ENCODE measurements at places on chromosomes 5 and 9.

- no peak for DNase-seq
Measured at GRCh38 chr9:77588271-77588937, 59.7 kb downstream of the GNA14 start.

DNA sequence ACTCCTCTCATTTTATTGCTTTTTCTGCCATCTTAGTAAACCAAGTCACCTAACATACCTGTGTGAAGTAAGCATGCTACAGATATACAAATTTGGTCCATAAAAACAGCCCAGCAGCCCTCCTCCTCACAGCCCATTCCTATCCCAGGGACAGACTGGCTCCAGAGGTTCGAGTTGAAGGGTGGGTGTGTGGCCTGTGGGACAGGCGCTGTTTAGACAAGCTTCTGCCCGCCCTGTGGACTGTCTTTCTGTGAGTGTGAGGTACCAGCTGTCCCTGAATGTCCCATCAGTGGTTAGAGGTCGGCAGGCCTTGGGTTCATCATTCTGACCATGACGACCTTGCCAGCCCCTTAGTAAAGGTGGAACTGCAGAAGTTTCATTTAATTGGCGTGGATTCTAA is 82.0 kb downstream of the WNK2 start:
- DNase-seq: peak; percentile 40

DNA sequence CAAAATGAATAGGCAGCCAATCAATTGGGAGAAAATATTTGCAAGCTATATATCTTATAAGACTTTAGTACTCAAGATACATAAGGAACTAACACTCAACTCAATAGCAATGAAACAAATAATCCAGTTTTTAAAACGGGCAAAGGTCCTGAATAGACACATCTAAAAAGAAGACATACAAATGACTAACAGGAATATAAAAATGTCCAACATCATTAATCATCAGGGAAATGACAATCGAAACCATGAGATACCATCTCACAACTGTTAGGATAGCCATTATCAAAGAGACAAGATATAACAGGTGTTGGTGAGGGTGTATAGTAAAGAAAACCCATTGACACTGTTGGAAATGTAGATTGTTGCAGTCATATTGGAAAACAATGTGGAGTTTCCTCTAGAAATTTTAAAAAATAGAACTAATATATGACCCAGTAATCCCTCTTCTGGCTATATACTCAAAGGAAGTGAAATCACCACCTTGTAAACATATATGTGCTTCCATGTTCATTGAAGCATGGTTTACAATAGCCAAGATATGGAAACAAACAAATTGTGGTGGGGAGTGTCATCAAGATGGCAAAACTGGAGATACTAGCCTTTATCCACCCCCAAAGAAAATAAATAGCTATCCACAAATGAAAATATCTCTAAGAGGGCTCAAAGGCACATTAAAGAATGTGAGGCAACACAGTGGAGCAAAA is 13.9 kb upstream of the BTNL3 start:
- DNase-seq: no peak

GRCh38 chr5:75281716-75282465 is 45.2 kb upstream of the ANKRD31 start:
- DNase-seq: no peak

GRCh38 chr5:107359033-107359915 is 311.5 kb downstream of the EFNA5 start:
- DNase-seq: no peak

- no peak for DNase-seq
Measured at GRCh38 chr9:19201899-19202891, 28.3 kb upstream of the DENND4C start.

GRCh38 chr9:76887003-76887821 is 18.7 kb downstream of the PRUNE2 start:
- no peak for DNase-seq

DNA sequence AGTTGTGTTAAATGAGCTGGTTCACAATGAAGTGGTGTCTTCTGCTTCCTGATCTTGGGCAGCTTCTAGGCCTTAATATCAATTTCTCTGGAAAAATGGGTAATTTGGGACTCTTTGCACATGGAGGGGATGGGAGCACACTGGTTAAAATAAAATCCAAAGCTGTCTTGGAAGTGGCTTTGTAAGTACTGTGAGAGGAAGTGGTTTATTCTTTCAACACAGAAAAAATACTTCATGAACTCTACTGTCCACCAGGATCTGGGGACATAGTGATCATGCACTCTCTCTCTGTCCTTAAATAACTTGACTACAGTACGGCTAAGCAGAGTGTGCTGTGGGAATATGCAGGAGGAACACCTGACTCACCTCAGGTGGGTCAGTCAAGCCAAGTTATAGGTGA is 2.4 kb downstream of the PCYOX1L start:
- DNase-seq: no peak

GRCh38 chr9:109168170-109168569 is 1.1 kb upstream of the FRRS1L start:
- DNase-seq: no peak

DNA sequence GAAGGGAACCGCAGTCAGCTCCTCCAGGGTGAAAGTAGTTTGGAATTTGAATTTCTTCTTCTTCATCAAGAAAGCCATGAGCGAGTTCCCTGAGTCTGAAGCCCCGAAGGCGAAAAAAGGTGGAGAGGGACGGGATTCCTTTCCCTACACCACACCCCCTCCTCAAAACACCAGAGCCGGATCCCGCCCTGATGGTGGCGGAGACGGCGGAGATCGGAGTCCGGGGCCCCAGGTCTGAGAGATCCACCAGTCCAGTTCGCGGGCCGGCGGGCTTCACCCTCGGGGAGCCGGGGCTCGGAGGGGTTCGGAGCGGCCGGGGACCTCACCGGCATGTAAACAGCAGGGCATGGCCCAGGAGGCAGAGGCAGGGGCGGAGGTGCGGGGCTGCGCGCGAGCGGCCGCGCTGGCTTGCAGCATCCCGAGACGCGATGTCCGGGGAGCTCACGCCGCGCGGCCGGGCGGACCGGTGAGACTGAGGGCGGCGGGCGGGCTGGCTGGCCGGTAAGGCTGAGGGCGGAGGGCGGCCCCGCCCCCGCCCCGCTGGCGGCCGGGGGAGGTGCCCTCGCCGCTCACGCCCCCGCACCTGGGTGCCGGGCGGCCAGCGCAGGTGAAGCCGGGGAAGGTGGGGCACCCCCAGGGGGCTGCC is 606 bp downstream of the EEIG1 start:
- no peak for DNase-seq

DNA sequence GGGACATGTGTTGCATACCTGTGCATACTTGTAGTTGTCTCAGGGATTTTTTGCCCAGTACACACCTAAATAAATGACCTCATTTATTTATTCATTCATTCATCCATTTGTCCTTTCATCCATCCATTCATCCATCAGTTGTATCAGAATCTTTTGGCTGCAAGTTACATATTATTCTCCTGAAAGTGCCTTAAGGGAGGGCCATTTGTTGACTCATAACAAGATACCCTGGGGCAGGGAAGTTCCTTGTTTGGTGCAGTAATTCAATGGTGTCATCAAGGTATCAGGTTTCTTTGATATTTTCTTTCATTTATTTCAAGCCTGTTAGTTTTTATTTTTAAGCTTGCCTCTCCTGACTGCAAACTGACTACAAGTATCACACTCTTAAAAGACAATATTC is 597.9 kb upstream of the TLE4 start:
- DNase-seq: no peak

GRCh38 chr9:116275418-116276195 is 122.0 kb downstream of the PAPPA start:
- no peak for DNase-seq

DNA sequence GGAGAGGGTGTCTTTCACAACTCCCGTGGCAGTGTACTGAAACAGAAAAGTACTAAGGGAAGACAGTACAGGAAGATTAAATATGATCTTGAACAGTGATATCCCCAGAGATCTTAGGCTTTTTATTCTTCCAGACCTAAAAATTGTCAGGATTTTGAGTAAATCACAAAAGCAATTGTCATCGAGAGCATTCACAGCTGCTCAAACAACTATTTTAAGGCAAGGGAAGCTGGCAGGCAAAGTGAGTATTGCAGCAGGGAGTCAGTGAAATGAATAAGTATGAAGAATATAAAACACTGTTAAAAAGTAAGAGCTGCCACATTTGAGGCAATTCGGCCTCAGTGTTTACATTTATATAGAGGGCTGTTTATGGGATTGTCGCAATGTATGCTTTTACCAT is 479.0 kb downstream of the CAAP1 start:
- DNase-seq: no peak

GRCh38 chr5:6753851-6754250 is 40.6 kb downstream of the TENT4A start:
- DNase-seq: no peak

GRCh38 chr9:96522366-96522765 is 72.4 kb downstream of the HABP4 start:
- DNase-seq: no peak

- no peak for DNase-seq
Measured at GRCh38 chr9:11946531-11946930, 746.7 kb upstream of the TYRP1 start.

DNA sequence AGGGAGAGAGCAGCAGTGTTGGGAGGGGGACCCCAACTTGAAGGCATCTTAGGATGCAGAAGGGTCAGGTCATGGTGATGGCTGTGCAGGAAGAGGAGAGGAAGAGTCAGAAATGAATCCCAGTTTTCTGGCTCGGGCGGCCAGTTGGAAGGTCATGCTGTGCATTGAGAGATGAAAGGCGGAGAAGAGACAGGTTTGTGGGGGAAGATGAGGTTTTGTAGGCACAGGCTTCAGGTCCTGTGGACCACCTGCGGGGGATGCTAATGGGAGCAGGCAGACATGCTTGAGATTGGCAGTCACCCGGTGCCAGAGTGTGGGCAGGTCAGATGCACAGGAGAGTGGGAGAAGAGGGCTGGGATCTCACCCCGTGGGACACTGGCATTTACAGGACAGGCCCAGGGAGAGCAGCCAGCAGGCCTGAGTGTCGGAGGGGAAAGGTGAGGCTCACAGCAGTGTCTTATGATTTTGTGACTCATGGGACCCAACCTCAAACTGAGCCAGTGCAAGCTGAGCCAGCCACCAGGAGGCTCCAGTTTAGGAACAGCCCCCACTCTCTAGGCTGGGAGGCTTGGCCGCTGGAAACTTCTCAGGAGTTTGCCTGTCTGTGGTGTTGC is 17.5 kb downstream of the STXBP1 start:
- no peak for DNase-seq

- peak; percentile 77 for DNase-seq
Measured at GRCh38 chr5:150512368-150512747, 4.4 kb downstream of the NDST1 start.

- no peak for DNase-seq
Measured at GRCh38 chr5:135834639-135835529, at the start of gene SLC25A48. Gene SLC25A48 (plus strand): TSS chr5:135834663. CDS start chr5:135834848, 185 bp downstream.

DNA sequence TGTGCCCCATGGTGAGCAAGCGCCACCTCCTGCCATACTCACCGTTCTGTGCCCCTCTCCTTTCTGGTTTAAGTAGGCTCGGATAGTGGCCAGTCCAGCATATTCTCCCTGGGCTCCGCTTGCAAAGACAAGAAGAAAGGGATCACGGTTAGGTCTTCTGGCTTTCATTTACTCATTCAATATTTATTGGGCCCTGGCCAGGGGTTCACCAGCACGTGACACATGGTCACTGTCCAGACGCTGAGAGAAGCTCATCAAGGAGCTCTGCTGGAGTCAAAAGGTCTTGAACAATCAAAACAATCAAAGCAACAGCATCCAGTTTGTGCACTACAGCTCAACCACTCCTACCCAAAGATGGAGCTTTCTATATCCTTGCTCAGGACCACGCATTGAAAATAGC is 80.2 kb downstream of the GLDC start:
- no peak for DNase-seq

- no peak for DNase-seq
Measured at GRCh38 chr5:120394259-120394658, 69.8 kb upstream of the PRR16 start.

DNA sequence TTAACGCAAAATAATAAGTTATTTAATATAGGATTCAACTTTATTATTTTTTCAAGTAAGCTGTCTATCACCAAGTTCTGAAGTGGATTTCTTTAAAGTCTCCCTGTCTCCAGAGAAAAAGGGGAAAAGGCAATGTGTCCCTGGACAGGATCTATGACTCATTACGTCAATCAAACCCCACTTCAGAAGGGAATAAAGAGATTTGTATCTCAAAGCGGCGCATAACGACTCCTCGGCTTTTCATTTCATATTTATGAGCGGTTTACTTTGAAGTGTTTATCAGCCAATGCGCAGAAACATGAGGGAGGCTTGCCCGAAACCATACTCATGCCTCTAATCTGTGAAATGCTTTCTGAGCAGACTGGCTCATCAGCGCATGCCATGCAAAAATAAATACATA is 938.6 kb upstream of the WWC1 start:
- DNase-seq: no peak

DNA sequence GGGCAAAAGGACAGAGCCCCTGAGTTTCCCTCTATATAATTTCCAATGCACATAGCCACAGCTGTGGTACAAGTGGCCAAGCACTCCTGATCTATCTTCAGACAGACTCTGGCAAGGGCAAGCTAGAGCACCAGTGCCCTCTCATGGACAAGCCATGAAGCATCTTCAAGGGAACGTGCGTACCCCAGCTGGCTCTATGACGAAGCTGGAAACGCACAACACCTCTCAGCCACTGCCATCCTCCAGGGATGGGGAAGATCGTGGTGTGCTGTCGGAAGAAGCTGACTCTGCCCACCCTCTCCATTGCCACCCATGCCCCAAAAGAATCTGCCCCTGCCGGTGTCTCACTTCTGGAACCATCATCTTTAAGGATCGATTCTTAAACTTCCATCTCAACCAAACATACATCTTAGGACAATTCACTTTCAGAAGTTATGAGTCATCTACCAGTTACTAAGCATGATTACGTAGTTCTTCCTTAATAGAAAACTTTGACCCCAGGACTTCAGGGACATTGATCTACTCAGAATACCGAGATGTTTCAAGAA is 482.9 kb downstream of the AGTPBP1 start:
- peak; percentile 66 for DNase-seq

DNA sequence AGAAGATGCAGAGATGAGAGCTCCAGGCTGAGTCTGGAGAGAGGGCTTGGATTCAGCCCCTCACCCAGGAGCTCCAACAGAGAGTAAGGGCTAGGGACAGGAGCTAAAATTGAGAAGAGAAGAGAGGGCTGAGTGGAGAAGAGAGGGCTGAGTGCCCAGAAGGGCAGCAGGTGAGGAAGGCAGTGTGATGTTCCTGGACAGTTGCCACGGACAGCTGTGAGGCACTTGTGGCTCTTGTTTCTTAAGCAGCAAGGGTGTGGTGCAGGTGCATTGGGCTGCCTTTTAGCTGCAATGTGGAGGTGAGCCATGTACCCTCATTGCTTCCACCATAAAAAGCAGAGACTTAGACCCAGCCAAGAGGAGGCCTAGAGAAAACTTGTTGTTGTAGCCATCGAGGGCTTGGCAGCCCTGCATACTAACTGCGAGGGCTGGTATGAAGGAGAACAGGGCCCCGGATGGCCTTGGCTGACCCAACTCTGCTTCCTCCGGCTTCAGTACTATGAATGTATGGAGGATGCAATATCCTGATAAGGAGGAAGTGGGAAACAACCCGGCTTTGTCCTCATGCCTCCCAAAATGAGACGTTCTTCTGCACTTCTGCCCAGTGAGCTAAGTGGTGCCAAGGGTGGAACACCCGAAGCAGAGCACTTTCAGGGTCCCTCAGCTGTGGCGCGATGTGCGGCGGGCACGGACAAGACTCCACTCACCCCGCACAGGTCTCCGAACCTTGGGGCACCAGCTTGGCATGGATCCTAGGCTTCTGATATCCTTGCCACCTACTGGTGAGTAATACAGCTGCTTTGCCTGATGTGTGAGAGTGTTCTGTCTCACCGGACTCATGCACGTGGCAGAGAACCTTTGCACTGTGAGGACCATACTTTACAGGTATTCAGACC is 65.2 kb downstream of the LRRC70 start:
- DNase-seq: no peak

- no peak for DNase-seq
Measured at GRCh38 chr9:9004810-9005209, 1205.2 kb upstream of the DMAC1 start.

All from right atrium auricular region (tissue), 2 donors.